ENCODE measurements at places on chromosomes 3 and 15.
A peak's percentile ranks its signal among the peaks of the same experiment; 100 is the strongest.

- DNase-seq, result no peak
Observed at GRCh38 chr3:119302697-119303551, 8.7 kb downstream of the ARHGAP31 start.

- no peak for DNase-seq
Observed at GRCh38 chr15:55990516-55990915, 2.9 kb downstream of the NEDD4 start.

- no peak for DNase-seq
Observed at GRCh38 chr3:74624301-74624700, 9.8 kb upstream of the CNTN3 start.

GRCh38 chr15:84824260-84825007 lies 7.3 kb downstream of the ALPK3 start:
- DNase-seq, result no peak

DNA sequence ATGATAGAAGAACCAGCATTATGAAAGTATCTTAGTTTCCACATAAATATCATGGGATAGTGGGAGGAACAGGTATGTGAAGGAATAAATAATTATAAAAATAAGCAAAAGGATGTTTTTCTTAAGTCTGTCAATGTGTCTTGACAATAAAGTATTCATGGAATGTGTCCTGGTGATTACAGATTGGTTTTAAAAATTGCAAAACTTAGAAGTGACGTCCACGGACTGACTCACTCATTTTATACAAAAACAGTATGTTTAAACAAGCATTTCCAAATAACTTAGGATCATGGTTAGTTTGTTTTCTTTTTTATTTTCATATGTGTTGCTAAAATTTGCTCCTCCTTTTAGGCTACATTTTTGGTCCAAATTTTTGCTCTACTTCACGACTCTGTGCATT lies 687.0 kb upstream of the NECTIN3 start:
- no peak for DNase-seq

DNA sequence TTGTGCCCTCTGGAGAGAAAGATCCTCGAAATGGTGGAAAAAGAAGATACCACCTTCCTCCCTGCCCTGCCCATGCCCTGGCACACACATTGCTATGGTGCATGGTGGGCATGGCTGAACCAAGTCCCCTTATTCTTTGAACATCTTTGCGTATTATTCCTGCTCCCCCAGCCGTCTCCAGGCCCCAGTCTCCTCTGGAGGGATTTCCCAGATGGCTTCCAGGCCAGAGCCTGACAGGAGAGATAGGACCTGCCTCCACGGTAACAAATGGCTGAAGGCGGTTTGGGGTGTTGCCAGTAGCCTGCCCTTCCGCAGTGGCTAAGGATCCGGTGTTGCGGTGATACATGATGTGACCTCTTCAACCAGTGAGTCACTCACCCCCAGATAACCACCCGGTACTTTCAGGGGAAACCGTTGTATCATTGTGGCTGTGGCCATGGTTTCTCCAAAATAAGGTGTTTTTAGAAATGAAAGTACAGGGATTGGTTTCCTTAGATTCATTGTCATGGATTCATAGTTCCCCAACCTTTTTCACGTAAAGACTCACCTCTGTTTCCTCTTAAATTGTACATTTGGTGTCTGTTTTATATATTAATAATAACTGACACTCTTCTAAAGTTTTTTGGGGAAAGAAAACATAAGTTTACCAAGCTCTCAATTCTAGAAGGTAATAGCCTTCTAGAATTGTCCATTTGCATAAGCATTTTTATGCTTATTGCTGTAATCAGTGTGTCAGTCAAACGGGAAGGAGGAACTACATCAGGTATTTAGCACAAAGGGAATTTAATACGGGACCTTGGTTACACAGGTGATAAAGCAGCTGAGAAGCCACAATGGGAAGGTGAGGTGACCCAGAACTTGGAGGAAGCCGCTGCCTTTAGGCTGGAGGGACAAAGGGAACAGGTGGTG lies 25.9 kb downstream of the SMAD3 start:
- DNase-seq, result no peak

GRCh38 chr15:24919446-24919845 lies 35.3 kb upstream of the SNRPN start:
- DNase-seq, result no peak

- DNase-seq, result no peak
Observed at GRCh38 chr3:13620776-13621365, 71.9 kb downstream of the FBLN2 start.

- peak; percentile 60 for DNase-seq
Observed at GRCh38 chr3:120418866-120419490, 31.8 kb downstream of the FSTL1 start.

- no peak for DNase-seq
Observed at GRCh38 chr3:161573136-161573535, 76.5 kb downstream of the OTOL1 start.

GRCh38 chr15:88708655-88709054 lies 69.8 kb downstream of the ISG20 start:
- DNase-seq, result no peak

- no peak for DNase-seq
Observed at GRCh38 chr3:175356899-175357324, 497.8 kb downstream of the NAALADL2 start.

- no peak for DNase-seq
Observed at GRCh38 chr3:194488055-194488742, 1.4 kb upstream of the ATP13A3 start.

GRCh38 chr15:38611228-38611627 lies 46.6 kb upstream of the RASGRP1 start:
- no peak for DNase-seq

GRCh38 chr15:96693515-96693914 lies 363.0 kb downstream of the NR2F2 start:
- DNase-seq, result no peak

- DNase-seq, result no peak
Observed at GRCh38 chr3:38544926-38545325, 48.8 kb downstream of the EXOG start.

- DNase-seq, result no peak
Observed at GRCh38 chr3:110743202-110743601, 328.4 kb upstream of the NECTIN3 start.

DNA sequence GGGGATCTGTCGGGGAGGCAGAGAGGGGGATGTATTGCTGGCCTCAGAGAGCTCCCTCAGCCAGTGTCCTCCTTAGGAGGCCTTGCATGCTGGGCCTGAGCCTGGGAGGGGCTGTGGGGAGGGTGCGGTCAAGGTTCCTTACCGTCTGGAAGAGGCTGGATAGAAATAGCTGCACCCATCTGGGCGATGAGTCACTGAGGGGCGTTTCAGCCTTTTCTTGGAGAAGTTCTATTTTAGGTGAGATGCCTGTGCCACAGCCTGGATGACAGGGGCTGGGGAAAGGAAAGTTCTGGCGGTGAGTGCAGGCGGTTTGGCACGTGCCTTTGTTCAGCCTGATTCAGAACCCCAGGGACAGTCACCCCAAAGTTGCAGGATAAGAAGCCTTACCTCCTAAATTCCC lies 35.7 kb upstream of the APEH start:
- DNase-seq, result peak; percentile 78

DNA sequence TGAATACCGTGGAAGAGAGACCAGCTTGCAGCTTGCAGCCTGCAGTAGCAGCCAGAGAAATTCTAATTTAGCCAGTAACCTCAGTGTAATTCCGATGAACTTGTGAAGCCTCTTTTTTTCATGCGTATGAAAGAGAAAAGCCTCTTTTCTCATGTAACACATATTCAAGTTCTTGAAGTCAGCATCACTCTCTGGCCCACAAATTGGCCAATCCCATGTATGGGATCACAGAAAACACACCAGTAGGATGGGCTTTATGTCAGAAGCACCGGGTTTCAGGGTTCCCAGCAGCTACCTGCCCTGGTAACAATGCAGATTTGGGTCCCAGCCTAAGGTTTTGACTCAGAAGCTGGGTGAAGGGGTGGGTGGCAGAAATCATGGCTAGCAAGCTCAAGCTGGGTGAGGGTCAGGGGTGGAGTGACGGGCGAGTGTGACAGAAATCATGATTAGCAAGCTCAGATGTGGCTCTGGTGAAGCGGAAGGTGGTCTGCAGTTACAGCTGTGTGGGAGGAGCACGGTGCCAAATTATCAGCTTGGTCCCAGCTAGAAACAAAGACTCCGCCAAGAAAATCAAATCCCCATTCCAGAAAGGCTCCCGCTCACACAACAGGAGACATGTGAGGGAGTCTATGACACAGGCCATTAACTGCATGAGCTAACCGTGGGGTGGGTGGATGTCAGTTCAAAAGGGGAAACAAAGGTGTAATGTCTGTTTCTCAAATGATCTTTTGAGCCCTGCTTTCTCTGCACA lies 86.6 kb downstream of the SNRK start:
- DNase-seq, result no peak

DNA sequence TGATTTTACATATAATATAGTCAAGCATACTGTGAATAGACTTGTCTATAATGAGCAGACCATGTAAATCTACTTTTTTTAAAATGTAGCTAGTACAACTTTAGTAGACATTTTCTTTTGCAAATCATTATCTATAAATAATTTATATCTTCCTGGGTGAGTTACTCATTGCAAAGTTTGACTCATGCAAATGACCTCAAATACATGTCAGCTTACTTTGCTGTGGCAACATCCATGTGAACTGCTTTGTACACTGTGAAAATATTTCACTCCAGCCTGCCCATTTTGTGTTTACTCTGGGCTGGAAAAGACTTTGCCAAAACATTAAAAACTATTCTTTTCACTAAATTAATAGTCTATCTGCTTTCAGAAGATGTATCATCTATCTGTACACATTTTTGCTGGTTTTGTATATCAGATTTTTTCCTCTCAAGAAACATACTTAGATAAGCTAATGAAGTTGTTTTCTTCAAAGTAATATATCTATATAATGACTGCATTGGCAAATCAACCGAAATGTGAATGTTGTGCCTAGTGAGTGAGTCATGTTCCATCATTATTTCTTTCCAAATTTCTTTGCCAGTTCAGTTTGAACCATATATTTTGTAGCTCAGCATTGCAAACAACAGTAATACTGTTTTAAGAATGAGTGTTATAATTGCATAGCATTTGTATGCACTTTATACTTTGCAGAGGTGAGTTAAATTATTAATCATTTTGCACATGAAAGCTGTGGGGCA lies 26.5 kb downstream of the IGSF10 start:
- no peak for DNase-seq

DNA sequence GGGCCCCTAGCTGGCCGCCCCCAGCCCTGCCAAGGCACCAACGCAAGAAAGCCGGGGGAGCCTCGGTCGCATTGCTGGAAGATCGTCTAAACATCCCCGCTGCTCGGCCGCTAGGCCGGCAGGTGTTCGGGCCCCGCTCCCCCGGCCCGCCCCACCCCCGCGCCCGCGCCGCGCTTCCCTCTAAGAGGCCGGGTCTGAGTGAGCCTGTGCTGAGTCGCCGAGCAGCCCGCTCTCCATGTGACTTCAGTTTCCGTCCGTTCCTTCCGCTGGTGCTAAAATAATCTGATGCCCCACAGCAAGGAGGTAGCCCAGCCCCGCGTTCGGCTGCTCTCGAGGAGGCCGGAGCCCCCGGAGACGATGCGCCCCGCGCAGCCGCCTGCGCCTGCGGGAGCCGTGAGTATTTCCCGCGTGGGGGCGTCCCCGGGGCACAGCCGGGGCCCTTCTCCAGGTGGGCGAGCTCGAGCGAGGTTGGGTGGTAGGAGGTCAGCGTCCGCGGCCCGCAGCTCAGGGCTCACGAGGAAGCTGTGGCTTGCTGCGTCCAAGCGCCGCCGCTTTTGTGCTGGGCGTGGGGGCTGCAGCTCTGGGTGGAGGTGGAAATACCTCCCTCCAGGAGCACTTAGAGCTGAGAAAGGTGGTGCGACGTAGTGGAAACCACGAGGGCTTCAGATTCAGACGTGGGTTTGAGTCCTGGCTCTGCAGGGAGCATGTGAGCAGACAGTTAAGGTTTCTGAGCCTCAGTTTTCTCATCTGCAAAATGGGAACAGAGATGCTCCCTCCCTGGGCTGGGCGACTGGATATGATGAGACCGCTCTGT lies at the start of gene NRROS:
NRROS (plus strand) TSS at position 212 of the 814 bp plus-strand sequence. CDS start 14,846 bp downstream, outside the sequence.
- DNase-seq, result peak; percentile 64

- DNase-seq, result peak; percentile 75
Observed at GRCh38 chr3:58151637-58152036, 59.1 kb downstream of the DNASE1L3 start.

- DNase-seq, result no peak
Observed at GRCh38 chr15:65146438-65146837, 12.8 kb upstream of the PDCD7 start.

GRCh38 chr3:62011666-62012065 lies 361.7 kb downstream of the FEZF2 start:
- DNase-seq, result no peak

GRCh38 chr15:33360886-33361285 lies 50.1 kb downstream of the RYR3 start:
- DNase-seq, result no peak

DNA sequence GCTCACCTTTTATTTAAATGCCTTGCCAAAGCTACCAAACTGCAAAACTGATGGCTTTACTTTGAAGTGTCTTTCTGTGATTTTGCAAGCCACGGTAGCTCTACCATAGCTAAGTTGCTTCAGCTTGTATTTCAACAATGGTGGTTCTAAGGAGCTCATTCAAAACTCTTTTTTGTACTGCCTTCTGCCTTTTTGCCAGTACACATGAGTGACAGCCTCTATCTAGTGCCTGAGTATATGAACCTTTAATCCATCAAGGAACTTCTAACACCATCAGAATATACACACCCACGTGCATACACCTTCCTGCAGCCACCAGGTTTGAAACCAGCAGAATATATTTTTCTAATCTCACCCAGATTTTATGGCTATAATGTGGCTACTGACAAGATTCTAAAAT lies 10.4 kb upstream of the NR2F2 start:
- no peak for DNase-seq

- no peak for DNase-seq
Observed at GRCh38 chr3:126431103-126431534, 36.4 kb downstream of the CFAP100 start.

DNA sequence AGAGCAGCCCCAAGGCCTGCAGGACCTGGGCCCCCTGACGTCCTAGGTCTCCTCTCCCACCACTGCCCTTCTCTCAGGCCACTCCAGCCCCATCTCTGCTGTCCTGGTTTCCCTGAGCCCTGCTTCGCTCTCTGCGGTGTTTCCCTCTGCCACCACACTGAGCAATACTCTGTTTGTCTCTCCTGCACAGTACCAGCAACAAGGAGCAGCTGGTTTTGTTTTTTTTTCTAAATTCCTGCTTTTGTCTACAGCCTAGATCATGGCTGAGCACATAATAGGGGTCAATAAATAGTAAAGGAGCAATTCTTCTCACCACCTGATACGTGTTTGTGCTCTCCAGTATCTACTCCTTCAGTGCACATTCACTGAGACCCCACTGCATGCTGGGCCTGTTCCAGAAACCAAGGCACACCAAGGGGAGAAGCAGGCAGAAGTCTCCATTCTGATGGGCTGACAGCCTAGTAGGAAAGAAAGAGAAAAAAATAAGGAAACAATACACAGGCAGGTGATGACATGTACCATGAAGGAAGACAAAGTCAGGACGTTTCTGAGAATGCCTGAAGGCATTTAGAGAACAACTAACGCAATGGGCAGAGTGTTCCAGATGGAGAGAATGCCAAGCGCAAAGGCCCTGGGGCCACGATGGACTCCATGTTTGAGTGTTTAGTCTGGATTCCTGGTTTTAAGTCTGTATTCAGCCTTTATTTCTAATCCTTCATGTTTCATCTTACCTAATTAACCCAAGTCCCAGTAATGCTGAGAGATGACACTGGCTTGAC lies 6.0 kb upstream of the ACAD9 start:
- no peak for DNase-seq

GRCh38 chr3:24310887-24311286 lies 183.8 kb downstream of the THRB start:
- DNase-seq, result no peak

GRCh38 chr3:9883706-9884554 lies 3.9 kb upstream of the CIDEC start:
- DNase-seq, result no peak

All from head of caudate nucleus (tissue), 42 donors.